ENCODE measurements at places on chromosomes 7 and 10. TPM values are rescaled to one million over a fixed set of nuclear protein-coding genes. Genes with fewer than 3 reads are reported as not detected.

- DNase-seq, result peak; percentile 49
Observed at GRCh38 chr10:128263891-128264688, 137.9 kb upstream of the MKI67 start.

GRCh38 chr10:113945075-113945686 is 90.7 kb downstream of the NHLRC2 start:
- DNase-seq, result peak; percentile 76

GRCh38 chr7:70794962-70795361 is 337.0 kb upstream of the GALNT17 start:
- DNase-seq, result no peak

- DNase-seq, result no peak
Observed at GRCh38 chr10:131002031-131002861, 309.3 kb downstream of the TCERG1L start.

DNA sequence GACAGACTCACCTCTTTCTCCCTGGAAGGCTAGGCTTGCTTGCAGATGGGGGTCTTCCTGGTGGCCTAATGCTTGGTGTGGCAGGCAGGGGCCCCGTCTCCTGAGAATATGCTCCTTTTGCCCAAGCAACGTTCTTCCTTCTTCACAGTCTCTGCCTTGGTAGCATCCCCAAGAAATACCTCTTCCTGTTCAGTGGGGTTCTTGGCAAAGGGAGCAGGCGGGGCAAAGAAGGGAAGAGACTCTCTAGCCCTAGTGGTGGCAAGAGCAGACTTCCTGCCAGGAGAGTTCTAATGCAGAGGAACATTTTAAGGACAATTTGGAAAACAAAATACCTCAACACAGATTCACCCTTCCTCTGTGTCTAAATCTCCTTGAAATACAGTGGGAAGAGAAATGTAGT is at the start of gene CLEC5A:
TSS of gene CLEC5A (minus strand) at position 179 of the 400 bp plus-strand sequence. CDS start 682 bp downstream, outside the sequence.
- no peak for DNase-seq

GRCh38 chr10:47056247-47056510 is 145.0 kb downstream of the PTPN20 start:
- no peak for DNase-seq

Gene TLX1
- total RNA-seq, result not detected

GRCh38 chr10:104067525-104067924 is 18.2 kb downstream of the COL17A1 start:
- DNase-seq, result no peak

DNA sequence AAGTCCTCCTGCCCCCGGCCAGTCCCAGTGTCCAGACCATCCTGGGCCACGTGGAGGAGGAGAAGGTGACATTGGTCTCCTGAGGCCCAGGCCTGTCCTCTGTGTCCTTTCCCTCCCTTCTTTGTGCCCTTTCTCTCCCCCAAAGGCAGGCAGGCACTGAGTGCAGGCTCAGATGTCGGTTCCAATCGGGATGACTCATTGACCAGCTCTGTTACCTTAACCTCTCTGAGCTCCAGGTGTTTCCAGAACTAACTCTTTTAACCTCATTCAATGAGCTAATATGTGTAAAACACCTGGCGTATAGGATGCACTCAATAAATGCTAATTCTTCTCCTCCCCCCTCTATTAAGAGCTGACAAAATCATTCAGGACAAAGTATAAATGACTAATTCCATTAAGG is 25.7 kb downstream of the MACROH2A2 start:
- no peak for DNase-seq

GRCh38 chr7:152382244-152382643 is 53.6 kb downstream of the KMT2C start:
- DNase-seq, result peak; percentile 40

Gene NCF1
- not detected for total RNA-seq

DNA sequence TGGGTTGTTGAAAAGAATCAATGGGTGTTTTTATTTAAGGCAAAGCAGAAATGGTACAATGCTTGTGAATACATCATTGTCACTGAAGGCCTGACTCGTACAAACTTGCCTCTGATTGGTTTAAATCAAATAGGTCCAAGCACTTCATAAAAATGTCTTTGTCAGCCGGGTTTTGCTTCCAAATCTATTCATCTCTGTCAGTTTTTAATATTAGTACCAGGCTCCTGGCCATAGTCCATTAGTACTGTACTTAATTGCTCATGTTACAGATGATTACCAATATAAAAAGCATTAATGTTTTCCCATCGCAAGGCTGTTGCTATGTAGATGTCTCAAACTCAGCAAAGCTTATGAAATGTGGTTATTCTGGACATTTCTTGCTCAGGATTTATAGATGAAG is 171.9 kb downstream of the ARID5B start:
- no peak for DNase-seq

Gene ZMYND11
- total RNA-seq, result 14.7 TPM

Gene IQUB
- 1.1 TPM for total RNA-seq

DNA sequence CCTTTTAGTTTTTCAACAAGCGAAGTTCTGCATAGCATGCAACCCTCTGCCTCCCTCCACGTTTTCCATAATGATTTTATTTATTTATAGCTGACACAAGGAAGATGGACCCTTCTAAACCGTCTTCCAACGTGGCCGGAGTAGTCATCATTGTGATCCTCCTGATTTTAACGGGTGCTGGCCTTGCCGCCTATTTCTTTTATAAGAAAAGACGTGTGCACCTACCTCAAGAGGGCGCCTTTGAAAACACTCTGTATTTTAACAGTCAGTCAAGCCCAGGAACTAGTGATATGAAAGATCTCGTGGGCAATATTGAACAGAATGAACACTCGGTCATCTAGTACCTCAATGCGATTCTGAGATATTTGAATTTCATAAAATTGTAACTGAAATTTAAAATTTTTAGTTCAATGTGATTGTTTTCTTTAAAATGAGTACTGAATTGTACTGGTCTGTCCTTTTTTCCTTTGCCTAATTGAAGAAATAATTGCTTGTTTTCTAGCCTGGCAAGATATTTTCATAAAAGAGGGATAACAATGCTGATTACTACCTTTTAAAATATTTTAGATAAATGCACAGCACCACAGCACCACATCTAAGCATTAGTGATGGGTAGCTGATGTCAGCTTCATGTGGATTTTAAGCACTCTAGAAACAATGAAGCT is 41.5 kb upstream of the SLC39A12 start:
- peak; percentile 31 for DNase-seq

Gene CLDN4
- 1.1 TPM for total RNA-seq

GRCh38 chr7:30196408-30196807 is 61.6 kb downstream of the MTURN start:
- peak; percentile 9 for DNase-seq

- DNase-seq, result no peak
Observed at GRCh38 chr10:24355056-24355688, 146.2 kb downstream of the KIAA1217 start.

- DNase-seq, result no peak
Observed at GRCh38 chr10:104417637-104418292, 64.1 kb downstream of the CFAP58 start.

DNA sequence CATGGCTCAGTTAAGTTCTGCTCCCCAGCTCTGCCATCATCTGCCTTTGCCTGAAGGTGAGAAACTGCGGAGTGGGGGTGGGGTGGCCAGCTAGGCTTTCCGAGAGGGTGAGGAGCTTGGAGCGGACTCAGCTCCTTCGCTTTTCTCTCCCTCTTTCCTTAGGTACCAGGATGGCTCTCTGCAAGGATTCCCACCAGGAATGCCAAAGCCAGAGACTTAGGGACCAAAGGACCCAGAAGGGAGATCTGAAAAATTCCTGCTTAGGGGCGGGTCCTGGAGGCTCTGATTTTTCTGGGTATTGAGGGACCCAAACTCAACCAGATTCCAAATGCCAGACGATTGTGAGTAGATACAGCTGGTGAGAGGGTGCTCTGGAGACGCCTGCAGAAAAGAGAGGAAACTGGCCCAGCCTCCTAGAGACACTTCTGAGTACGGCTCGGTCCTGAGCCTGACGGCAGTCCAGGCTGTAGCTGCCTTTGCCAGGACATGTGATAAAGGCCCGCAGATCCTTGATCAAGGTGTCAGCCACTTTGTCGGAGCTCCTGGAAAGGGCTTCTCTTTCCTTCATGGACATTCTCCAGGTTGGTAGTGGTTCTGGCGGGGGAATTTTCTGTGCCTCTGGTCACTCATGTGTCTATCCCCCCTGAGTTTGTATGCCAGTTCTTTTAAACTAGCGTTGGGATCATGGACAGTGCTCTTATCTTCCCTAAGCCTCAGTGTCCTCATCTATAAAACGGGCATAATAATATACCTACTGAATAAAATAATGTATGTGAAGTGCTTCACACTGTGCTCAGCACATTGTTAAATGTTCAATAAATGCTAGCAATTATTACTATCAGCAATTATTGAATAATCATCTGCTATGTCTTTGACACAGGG is 42.5 kb upstream of the BTRC start:
- DNase-seq, result no peak

DNA sequence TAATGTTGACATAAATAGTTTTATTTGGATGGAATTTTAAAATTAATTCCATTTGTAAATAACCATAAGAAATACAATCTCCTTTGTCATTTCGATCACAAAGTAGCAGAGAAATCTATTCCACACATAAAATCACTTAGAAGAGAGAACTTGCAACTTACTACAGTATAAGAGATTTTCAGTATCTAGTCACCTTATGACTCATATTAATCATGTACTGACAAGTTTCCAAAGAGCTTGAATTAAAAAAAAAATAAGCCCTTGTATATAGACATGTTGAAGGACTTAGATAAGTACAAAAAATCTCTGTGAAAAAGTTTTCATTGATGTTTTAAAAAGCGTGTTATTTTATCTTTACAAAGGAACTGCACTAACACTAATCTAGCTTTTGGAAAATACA is 207.1 kb upstream of the ETV1 start:
- peak; percentile 7 for DNase-seq

GRCh38 chr7:1925973-1926907 is 256.2 kb downstream of the ELFN1 start:
- no peak for DNase-seq

DNA sequence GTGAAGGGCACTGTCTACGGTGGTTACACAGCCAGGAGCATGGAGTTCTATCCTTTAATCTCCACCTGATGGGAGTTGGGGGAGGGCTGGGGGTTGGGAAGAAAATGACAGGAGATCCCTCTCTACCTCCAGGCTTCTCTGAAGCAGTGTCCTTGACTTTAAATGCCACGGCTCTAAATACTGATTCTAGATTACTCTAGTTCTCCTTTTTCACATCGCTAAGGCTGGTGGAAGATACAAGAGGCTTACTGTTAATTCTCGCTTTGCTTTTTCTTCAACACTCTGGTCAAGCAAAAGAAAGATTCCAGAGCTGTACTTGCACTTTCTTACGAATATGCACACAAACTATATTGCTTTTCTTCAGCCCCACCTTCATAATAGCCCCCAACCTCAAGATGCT is 30.5 kb downstream of the ARL3 start:
- no peak for DNase-seq

Gene ARHGAP22
- total RNA-seq, result 18.9 TPM

GRCh38 chr7:82406937-82407336 is 36.6 kb downstream of the CACNA2D1 start:
- no peak for DNase-seq

Gene SRRM3
- total RNA-seq, result 0.27 TPM

GRCh38 chr10:107653832-107654287 is 489.4 kb upstream of the SORCS1 start:
- DNase-seq, result peak; percentile 40

GRCh38 chr7:93043385-93043985 is 74.3 kb downstream of the SAMD9 start:
- DNase-seq, result peak; percentile 53

DNA sequence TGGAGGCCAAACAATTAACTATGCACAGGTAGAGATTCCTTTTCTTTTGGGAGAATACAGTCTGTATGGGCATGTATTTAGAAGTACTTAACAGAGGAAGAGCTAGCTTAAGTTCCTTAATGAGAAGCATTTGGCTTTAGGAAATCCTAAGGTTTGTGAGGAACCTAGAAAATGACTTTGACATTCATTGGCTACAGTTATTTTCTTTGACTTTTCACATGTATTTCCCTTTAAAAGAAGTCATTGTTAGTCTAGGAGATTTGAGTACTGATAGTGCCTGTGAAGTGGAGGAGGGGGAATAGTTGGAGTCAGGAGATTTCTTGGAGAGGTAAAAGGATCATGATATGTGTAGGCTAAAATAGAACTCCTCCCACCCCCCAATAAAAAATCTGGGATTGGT is 3.6 kb downstream of the HELLS start:
- DNase-seq, result no peak

- peak; percentile 69 for DNase-seq
Observed at GRCh38 chr10:92290076-92290836, 622 bp downstream of the CPEB3 start.

- DNase-seq, result peak; percentile 89
Observed at GRCh38 chr7:78099715-78100394, 301.3 kb downstream of the PHTF2 start.

GRCh38 chr7:127474457-127474856 is 81.9 kb upstream of the ZNF800 start:
- DNase-seq, result no peak

Gene PGAM2
- total RNA-seq, result 1.2 TPM

Gene DEPP1
- total RNA-seq, result 38.8 TPM

DNA sequence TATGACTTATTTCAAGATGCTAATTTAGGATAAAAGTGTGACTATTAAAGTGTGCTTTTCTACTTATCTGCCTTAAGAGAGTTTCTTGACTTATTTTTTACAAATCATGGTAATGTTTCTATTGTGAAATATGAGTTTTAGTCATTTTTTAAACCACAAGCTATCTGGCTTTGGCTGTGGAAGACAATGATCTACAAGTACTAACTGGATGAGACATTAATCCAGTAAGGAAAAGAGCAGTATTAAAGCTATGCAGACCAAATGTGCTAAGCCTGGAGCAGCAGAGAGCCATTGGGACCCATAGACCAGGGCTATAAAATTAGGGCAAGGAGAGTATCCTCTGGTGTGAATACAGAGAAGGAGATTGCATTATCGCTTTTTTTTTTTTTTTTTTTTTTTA is 92.4 kb downstream of the SEMA3A start:
- DNase-seq, result no peak

DNA sequence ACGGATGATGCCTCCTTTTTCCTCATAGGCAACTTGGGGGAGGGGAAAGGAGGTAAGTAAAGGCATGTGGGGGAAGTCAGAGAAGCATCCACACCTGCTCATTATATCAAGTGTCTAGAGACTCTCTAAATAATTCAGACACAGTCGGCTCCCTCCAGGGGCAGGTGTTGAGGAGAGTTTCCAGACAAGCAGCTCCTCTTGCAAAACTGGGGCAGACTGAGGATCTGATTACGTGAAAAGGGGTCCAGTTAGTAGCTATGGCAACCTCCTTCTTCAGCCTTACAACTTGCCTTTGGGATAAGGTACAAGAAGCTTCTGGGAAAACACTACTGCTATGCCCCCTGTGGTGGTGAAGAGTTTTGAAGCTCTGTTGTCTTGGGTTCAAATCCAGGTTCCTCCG is 39.0 kb upstream of the SORBS1 start:
- DNase-seq, result no peak

DNA sequence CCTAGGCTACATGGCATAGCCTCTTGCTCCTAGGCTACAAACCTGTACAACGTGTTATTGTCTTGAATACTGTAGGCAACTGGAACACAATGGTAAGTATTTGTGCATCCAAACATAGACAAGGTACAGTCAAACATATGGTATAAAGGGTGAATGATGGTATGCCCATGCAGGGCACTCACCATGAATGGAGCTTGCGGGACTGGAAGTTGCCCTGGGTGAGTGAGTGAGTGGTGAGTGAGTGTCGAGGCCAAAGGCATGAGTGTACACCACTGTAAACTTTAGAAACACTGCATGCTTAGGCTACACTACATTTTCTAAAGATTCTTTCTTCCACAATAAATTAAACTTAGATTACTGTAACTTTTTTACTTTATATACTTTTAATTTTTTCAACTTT is 165.7 kb downstream of the PARD3 start:
- DNase-seq, result no peak

Gene RELN
- 1.0 TPM for total RNA-seq

- DNase-seq, result peak; percentile 44
Observed at GRCh38 chr10:99280472-99280871, 44.8 kb upstream of the HPSE2 start.
